ENCODE measurements at places on chromosomes 7 and 10.
A peak's percentile ranks its signal among the peaks of the same experiment; 100 is the strongest.

GRCh38 chr10:130138479-130138866 lies 2.3 kb downstream of the GLRX3 start:
- no peak overlapping the region for H3K4me3 ChIP-seq
- DNase-seq: no peak
- no peaks in the 10 kb centered on the region for H3K27me3 ChIP-seq

GRCh38 chr7:22480523-22481075 lies 19.4 kb downstream of the STEAP1B start:
- no peaks in the 10 kb centered on the region for H3K27me3 ChIP-seq
- H3K4me1 ChIP-seq: peaks cover 14% of the 10 kb centered on the region
- no peak overlapping the region for H3K4me3 ChIP-seq
- no peak overlapping the region for H3K27ac ChIP-seq
- peak; percentile 41 for DNase-seq

GRCh38 chr7:123784263-123784662 lies 35.5 kb upstream of the WASL start:
- H3K4me3 ChIP-seq: no peak overlapping the region
- H3K4me1 ChIP-seq: no peaks in the 10 kb centered on the region
- DNase-seq: no peak
- no peaks in the 10 kb centered on the region for H3K36me3 ChIP-seq
- no peak overlapping the region for H3K27ac ChIP-seq
- no peaks in the 10 kb centered on the region for H3K27me3 ChIP-seq

DNA sequence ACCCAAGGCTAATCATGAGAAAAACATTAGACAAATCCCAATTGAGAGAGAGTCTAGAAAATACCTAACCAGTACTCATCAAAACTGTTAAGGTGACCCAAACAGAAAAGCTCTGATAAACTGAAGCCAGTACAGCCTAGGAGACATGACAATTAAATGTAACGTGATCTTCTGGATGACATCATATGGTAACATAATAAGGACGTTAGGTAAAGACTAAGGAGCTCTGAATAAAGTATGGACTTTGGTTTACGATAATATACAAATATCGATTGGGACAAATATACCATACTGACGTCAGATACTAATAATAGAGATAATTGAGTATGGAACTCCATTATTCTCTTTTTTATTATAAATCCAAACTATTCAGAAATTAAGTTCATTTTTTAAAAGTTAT lies 561.1 kb upstream of the STEAP1 start:
- H3K36me3 ChIP-seq: no peaks in the 10 kb centered on the region
- H3K27ac ChIP-seq: no peak overlapping the region
- H3K27me3 ChIP-seq: no peaks in the 10 kb centered on the region
- no peak overlapping the region for H3K4me3 ChIP-seq

DNA sequence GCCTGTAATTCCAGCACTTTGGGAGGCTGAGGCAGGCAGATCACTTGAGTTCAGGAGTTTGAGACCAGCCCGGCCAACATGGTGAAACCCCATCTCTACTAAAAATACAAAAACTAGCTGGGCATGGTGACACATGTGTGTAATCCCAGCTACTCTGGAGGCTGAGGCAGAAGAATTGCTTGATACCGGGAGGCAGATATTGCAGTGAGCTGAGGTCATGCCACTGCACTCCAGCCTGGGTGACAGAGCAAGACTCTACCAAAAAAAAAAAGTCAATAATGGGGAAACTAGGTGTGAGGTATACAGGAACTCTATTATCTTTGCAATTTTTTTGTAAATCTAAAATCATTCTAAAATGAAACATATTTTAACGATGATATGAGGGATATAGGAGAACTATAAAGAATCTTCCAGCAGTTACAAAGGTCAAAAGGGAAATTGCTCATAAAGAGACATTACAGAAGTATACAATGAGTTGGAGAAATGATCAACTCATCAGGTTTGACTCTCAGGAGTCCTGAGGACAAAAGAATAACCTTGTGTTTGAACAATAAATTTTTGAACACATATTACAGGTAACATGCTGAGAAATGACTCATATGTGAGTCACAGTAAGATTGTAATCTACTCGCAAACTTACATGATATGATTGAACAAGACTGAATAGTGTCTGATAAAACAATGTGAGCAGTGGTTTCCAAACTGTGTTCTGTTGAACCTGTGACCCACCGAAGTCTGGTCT lies 272.6 kb downstream of the FGFR2 start:
- no peaks in the 10 kb centered on the region for H3K4me1 ChIP-seq
- no peaks in the 10 kb centered on the region for H3K36me3 ChIP-seq
- no peak overlapping the region for H3K27ac ChIP-seq
- H3K27me3 ChIP-seq: no peaks in the 10 kb centered on the region
- DNase-seq: no peak
- H3K4me3 ChIP-seq: no peak overlapping the region

DNA sequence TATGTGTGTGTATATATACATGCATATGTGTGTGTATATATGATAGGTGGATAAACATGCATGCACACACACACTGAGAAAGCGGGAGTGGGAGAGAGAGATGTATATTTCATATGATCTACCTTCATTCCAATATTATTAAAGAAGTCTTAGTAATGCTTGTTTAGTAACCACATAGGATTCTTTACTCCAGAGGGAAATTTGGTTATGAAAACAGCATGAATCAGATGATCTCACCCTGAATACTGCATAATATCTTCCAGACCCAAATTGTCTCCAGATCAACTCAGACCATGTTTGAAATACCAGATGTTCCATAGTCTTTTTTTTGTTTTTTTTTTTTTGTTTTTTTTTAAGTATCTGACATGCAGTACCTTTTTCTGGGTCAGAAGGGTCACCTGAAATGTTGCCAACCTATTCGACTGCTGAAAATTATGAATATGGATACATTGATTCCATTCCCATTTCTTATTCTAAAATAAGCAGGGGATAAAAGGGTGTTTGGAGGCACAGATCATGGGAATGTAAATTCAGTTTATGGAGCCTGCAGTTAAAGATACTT lies 17.4 kb downstream of the TES start:
- no peaks in the 10 kb centered on the region for H3K36me3 ChIP-seq
- H3K27ac ChIP-seq: peak overlapping the region; percentile 98
- no peak overlapping the region for H3K4me3 ChIP-seq
- peak; percentile 65 for DNase-seq

GRCh38 chr10:97456034-97456685 lies 10.2 kb downstream of the ZDHHC16 start:
- peaks cover 86% of the 10 kb centered on the region for H3K36me3 ChIP-seq
- H3K4me3 ChIP-seq: no peak overlapping the region
- no peak overlapping the region for H3K27ac ChIP-seq
- no peak for DNase-seq
- H3K27me3 ChIP-seq: no peaks in the 10 kb centered on the region

- no peaks in the 10 kb centered on the region for H3K36me3 ChIP-seq
- no peak overlapping the region for H3K27ac ChIP-seq
- H3K27me3 ChIP-seq: no peaks in the 10 kb centered on the region
- no peaks in the 10 kb centered on the region for H3K4me1 ChIP-seq
Observed at GRCh38 chr10:73333202-73333601, 25.5 kb downstream of the CFAP70 start.

GRCh38 chr10:120392245-120392644 lies 64.8 kb upstream of the PLPP4 start:
- H3K27me3 ChIP-seq: no peaks in the 10 kb centered on the region
- no peak overlapping the region for H3K4me3 ChIP-seq
- no peaks in the 10 kb centered on the region for H3K36me3 ChIP-seq

DNA sequence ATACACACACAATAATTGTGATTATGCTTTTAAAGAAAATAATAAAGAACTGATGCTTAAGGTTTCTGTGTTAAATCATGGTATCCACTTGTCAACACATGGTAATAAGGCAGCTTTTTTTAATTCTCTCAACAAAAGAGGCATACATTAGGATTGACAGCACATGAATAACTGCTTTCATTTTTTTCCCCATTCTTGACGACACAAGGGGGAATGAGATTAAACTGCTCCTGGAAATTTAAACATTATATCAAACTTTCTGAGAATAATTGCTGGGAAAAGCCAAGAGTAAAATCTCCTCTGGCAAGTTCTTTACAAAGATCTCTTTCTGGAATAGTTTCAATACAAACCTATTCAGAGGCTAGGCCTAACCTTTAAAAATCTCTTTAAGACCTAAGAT lies 99.0 kb upstream of the GPR22 start:
- H3K27me3 ChIP-seq: no peaks in the 10 kb centered on the region
- H3K36me3 ChIP-seq: peaks cover 7% of the 10 kb centered on the region
- no peaks in the 10 kb centered on the region for H3K4me1 ChIP-seq

- peaks cover 5% of the 10 kb centered on the region for H3K4me1 ChIP-seq
- H3K27me3 ChIP-seq: no peaks in the 10 kb centered on the region
- peak; percentile 83 for DNase-seq
Observed at GRCh38 chr7:149209518-149210269, 14.3 kb downstream of the ZNF282 start.

- no peak overlapping the region for H3K4me3 ChIP-seq
- no peaks in the 10 kb centered on the region for H3K36me3 ChIP-seq
Observed at GRCh38 chr7:114112806-114113205, 194.0 kb upstream of the PPP1R3A start.

GRCh38 chr7:36668080-36668479 lies 56.2 kb downstream of the AOAH start:
- no peaks in the 10 kb centered on the region for H3K27me3 ChIP-seq
- DNase-seq: no peak
- no peaks in the 10 kb centered on the region for H3K4me1 ChIP-seq
- no peak overlapping the region for H3K4me3 ChIP-seq
- no peak overlapping the region for H3K27ac ChIP-seq

GRCh38 chr7:108189733-108190388 lies 59.7 kb upstream of the LAMB4 start:
- no peak for DNase-seq
- H3K36me3 ChIP-seq: no peaks in the 10 kb centered on the region
- H3K4me1 ChIP-seq: no peaks in the 10 kb centered on the region
- no peak overlapping the region for H3K27ac ChIP-seq

- H3K4me1 ChIP-seq: no peaks in the 10 kb centered on the region
- no peak overlapping the region for H3K27ac ChIP-seq
- H3K27me3 ChIP-seq: peaks cover 3% of the 10 kb centered on the region
- no peak overlapping the region for H3K4me3 ChIP-seq
Observed at GRCh38 chr7:31651234-31652062, 35.6 kb upstream of the PPP1R17 start.

GRCh38 chr10:18294633-18295032 lies 154.4 kb downstream of the CACNB2 start:
- no peak overlapping the region for H3K4me3 ChIP-seq
- no peaks in the 10 kb centered on the region for H3K27me3 ChIP-seq
- no peaks in the 10 kb centered on the region for H3K4me1 ChIP-seq
- H3K36me3 ChIP-seq: no peaks in the 10 kb centered on the region
- H3K27ac ChIP-seq: no peak overlapping the region

DNA sequence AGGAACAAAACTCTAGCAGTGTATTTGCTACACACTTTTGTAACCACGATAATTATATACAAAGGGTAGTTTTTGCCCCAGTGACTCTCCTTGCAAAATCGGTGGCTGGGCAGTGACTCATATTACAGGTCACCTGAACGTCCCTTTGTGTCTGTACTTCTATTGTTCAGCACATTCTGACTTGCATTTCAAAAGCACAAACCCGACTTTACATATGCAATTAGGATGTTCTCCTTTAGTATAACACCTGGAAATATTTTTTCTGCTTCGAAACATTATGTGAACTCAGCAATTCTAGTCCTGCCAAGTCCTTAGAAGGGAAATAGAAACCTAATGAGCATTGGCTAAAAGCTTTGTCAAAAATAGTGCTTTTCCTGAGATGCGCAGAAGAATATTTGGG lies 6.0 kb downstream of the PRR15 start:
- H3K36me3 ChIP-seq: no peaks in the 10 kb centered on the region
- no peak for DNase-seq
- H3K4me3 ChIP-seq: no peak overlapping the region
- peaks cover 22% of the 10 kb centered on the region for H3K27me3 ChIP-seq

DNA sequence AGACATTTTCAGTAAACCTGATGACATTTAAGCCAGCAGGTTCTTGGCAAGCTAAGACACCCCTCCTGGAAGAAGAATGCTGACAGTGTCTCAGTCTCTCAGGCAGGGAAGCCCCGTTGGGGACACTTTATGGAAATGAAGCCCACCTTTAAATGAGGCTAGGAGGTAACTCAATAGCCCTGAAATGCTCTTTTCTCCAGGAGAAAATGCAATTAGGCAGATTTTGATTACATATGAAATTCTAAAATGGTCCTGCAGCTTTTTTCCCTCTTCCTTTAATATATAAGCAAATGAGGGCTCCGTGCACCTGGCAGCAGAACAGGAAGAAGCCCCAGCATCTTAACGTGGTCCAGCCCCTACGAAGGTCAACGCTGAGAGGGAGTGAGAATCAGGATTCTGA lies 65.8 kb upstream of the CHST15 start:
- H3K36me3 ChIP-seq: no peaks in the 10 kb centered on the region
- no peaks in the 10 kb centered on the region for H3K27me3 ChIP-seq
- no peaks in the 10 kb centered on the region for H3K4me1 ChIP-seq
- H3K4me3 ChIP-seq: no peak overlapping the region

- no peak for DNase-seq
- H3K4me1 ChIP-seq: peaks cover 18% of the 10 kb centered on the region
- H3K36me3 ChIP-seq: no peaks in the 10 kb centered on the region
- H3K4me3 ChIP-seq: no peak overlapping the region
- H3K27ac ChIP-seq: no peak overlapping the region
Observed at GRCh38 chr10:79405995-79406515, 39.4 kb downstream of the ZCCHC24 start.

GRCh38 chr7:113404245-113404644 lies 285.9 kb upstream of the SMIM30 start:
- no peaks in the 10 kb centered on the region for H3K4me1 ChIP-seq
- no peak overlapping the region for H3K4me3 ChIP-seq
- H3K27ac ChIP-seq: no peak overlapping the region
- H3K27me3 ChIP-seq: no peaks in the 10 kb centered on the region
- H3K36me3 ChIP-seq: no peaks in the 10 kb centered on the region
- peak; percentile 19 for DNase-seq

- no peak overlapping the region for H3K4me3 ChIP-seq
- no peak overlapping the region for H3K27ac ChIP-seq
- no peaks in the 10 kb centered on the region for H3K27me3 ChIP-seq
- no peaks in the 10 kb centered on the region for H3K36me3 ChIP-seq
- H3K4me1 ChIP-seq: peaks cover 8% of the 10 kb centered on the region
Observed at GRCh38 chr10:22429981-22430421, 84.7 kb downstream of the SPAG6 start.

DNA sequence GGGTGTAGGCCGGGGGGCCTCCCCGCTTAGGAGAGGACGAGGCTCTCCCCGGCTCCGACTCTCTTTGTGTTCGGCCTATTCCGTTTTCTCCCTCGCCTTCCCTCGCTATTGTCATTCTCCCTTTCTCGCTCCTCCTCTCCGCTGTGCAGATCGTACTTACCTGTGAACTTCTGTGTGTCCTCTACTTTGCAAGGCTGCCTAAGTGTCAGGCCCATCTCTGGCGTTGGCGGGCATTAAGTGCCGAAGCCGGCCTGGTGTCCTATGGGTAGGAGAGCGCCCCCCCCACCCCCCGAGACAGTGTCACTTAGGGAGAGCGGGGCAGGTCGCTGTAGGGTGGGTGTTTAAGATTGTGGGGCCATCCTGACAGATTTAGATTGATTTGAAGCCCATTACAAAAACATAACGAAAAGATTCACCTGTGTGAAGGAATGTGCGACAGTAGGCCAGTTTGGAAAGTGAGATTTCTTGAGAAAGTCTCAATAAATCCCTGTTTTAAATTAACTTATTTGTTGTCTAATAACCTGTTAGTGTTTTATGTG lies 579 bp downstream of the RBM33 start:
- H3K27me3 ChIP-seq: no peaks in the 10 kb centered on the region
- peak; percentile 80 for DNase-seq
- H3K27ac ChIP-seq: peak overlapping the region; percentile 97
- peaks cover 66% of the 10 kb centered on the region for H3K36me3 ChIP-seq
- H3K4me1 ChIP-seq: peaks cover 12% of the 10 kb centered on the region

GRCh38 chr10:45653454-45653853 lies 19.1 kb downstream of the ZFAND4 start:
- H3K27ac ChIP-seq: no peak overlapping the region
- no peak overlapping the region for H3K4me3 ChIP-seq
- no peaks in the 10 kb centered on the region for H3K4me1 ChIP-seq
- no peaks in the 10 kb centered on the region for H3K27me3 ChIP-seq
